Activated CD4-positive, CD25-positive, alpha-beta regulatory T cell treated with anti-CD3 and anti-CD28 coated beads, Interleukin-2, amount 50 U/mL, for 16 hours (primary cell): ENCODE measurements at places on chromosomes 2 and 18.

GRCh38 chr2:73386894-73387636 is 1.4 kb downstream of the ALMS1 start:
- DNase-seq = no peak

GRCh38 chr2:159904127-159904958 is 106.3 kb upstream of the CD302 start:
- DNase-seq = peak; percentile 67

DNA sequence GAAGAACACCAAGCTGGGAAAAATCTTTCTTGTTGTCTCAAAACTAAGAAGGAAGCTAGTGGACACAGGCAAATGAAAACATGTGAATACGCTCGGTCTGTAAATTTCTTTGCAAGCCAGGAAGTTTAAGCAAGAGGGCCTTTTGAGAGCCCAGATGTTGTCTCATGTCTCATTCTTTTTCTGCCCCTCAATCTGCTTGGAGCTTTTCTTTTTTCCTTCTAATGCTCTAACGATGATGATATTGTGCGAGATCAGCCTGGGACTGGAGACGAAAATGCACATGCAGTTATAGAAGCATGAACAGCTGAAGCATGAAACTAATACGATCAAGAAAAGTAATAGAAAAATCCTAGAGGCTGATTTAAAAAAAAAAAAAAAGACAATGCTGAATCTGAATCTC is 138.6 kb upstream of the CHAC2 start:
- DNase-seq = no peak

DNA sequence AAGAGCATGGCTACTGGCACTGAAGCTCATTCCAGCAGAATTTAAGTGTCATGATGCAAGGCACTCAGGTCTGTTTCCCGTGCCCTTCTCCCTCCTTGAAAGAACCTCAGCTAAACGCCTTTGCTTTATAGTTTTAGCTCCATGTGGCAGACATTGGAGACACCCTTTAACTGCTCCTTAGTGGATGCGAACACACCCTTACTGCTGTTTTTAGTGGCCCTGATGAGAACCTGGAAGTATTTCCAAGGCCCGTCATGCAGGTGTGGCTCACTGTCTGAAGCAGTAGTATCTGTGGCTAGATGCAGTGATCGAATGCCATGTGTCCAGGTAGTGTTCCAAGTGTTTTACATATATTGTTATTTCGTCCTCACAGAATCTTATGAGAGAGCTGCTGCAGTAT is 28.3 kb downstream of the KIF5C start:
- DNase-seq = no peak

DNA sequence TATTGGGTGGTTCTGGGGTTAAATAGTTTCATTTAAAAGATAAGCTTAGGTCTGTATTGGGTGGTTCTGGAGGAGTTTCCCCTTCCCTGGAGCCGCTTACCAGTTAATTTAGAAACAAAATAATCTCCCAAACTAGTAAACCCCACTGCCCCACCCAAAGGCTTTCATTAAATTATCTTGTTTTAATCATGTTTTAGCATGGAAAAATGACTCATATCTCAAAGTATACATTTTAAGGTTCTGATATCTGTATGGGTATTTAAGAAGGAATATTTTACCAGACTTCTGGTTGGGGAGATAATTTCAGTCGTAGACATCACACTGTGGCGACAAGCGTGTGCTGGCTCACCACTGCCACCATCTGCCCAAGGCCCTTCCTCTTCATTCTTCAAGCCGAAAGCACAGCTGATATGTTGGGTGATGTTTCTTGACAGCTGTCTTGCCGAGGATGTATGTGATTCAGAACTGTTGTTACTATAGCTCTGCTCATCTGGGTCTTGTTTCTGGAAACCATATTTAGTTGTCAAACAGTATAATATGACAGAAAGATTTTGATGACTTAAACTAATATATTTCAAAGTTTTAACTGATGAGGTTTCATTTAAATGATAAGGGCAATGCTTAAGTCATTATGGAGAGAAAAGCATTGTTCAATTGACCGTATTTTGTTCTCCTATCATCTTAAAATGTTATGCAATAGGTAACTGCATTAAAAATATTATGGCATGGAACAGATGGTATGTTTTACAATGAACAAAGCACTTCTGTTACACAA is 5.1 kb downstream of the FIGLA start:
- no peak for DNase-seq
